ENCODE measurements at places on chromosomes 1 and 21.

- no peak for DNase-seq
Measured at GRCh38 chr1:223761411-223761810, 49.1 kb downstream of the CAPN2 start.

GRCh38 chr21:43958364-43959158 is 53.5 kb upstream of the TRAPPC10 start:
- DNase-seq, result no peak

DNA sequence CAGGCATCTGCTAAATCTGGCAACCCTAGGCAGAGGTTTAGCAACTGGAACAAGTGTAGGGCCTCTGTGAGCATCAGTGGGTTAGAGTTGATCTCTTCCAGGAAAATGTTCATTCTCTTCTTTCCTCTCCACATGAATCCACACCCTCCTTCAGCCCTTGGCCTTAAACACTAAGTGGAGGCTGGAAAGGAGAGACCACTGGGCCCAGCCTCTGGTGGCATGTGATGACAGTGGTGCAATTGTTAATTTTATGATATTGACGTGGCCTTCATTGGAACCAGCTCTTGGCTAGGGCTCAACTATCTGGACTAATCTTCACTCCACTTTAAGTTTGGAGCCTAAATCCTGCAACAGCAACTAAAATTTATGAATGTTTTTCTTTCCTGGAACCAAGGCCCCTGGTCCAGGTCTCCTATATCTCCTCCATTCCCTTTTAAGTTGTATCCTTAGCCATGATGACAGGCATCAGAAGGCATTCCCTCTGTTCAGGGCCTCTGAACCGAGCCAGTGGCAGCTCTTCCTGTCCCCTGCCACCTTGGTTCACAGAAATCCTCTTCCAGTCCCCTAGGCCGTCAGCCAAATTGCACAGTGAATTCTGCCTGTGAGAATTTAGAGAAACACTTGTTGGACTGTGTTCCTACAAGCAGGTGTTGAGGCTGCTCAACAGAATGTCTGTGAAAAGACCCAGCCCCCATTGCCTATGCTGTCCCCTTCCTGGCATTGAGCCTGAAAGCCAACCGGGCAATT is 132.2 kb downstream of the PSMG1 start:
- no peak for DNase-seq

DNA sequence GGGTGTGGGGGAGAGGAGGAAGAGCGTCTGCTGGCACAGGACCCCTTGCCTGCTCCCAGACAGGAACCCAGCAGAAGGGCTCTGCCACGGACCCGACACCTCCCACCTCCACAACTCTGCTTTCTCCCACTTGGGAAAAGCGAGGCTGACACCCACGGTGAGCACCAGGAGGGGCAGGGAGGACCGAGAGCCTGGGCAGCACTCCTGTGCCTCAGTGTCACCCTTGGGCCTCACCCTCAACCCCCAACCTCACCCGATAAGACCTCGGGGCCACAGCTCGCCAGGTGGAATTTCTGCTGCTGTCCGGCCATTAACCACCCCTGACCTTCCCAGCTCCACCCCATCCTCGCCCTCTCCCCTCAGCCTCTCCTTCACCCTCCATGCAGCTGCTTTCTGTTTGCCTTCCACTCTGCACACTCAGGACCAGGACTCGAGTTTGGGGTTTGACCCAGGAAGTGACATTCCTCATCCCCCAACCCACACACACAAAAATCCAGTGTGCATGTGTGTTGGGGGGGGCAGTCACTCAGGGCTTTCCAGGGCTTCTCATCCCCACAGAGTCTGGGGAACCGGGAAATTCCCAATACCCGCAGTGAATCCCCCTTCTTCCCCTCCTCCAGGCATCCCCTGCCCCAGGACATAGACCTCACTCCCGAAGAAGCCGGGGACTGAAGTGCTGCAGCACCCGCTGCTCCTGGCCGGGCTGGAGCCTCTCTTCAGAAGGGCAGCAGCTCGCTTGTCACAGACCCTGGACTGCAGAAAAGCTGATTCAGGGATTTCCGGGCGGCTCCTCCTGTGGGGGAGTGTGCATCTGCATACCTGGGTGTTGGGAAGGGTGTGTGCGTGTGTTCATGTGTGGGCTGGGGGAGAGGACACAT is 65.8 kb downstream of the SYT2 start:
- DNase-seq, result no peak

- no peak for DNase-seq
Measured at GRCh38 chr1:198598796-198599321, 40.0 kb upstream of the PTPRC start.

DNA sequence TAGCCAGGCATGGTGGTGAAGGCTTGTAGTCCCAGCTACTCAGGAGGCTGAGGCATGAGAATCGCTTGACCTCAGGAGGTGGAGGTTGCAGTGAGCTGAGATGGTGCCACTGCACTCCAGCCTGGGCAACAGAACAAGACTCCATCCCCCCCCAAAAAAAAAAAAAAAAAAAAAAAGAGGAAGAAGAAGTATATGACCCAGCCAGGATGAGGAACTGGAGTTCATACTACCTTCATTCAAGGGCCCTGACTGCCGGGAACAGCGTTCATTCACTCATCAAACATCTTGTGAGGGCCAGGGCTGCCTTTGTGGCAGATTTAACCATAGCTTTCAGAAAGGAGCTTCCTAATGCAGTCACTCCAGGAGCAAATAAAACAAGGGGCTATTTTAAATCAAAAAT is 127.6 kb downstream of the MRPS6 start:
- DNase-seq, result no peak

GRCh38 chr1:6105218-6105679 is 59.6 kb downstream of the KCNAB2 start:
- no peak for DNase-seq

DNA sequence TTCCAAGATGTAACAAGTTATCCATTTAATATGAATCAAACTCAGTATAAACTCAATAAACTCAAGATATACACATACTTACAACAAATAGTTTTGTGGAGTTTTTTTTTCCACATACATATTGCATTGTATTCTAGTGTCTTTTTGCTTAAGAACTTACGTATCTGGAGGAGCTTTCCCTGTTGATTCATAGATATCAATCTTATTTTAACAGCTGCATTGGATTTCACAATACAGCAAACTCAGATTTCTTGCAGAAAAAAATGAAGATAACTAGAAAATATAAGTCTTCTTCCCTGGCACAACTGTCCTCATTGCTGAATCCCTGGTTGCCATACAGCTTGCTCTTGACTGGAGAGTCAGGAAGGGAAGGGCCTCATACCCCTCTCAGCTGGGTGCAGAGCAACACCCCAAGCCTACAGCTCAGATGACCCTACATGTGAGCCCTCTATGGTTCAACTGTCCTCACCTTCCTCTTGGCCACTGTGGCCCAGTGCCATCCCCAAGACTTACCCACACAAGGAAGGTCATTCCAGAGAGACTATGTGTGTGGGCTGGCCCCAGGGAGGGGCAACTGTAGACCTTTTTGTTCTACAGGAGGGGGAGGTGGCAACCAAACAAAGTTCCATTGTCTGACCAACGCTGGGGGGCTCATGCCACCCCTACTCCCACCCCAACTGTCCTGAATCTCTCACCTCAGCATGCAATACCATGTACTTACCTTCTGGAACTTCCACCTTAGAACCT is 1.7 kb downstream of the MPZ start:
- no peak for DNase-seq

GRCh38 chr21:18493422-18493821 is 89.8 kb upstream of the TMPRSS15 start:
- no peak for DNase-seq

GRCh38 chr21:33843216-33843615 is 72.4 kb downstream of the ATP5PO start:
- DNase-seq, result no peak

GRCh38 chr1:44559330-44559729 is 115.0 kb downstream of the TMEM53 start:
- DNase-seq, result no peak

GRCh38 chr1:44545961-44546360 is 128.3 kb downstream of the TMEM53 start:
- DNase-seq, result no peak

GRCh38 chr1:6477039-6477820 is 11.3 kb upstream of the TNFRSF25 start:
- no peak for DNase-seq

GRCh38 chr21:15127437-15127836 is 62.6 kb upstream of the NRIP1 start:
- DNase-seq, result no peak

GRCh38 chr21:45383111-45383614 is 21.8 kb upstream of the COL18A1 start:
- DNase-seq, result no peak
